ENCODE measurements at places on chromosomes 2 and 18.

GRCh38 chr2:40118622-40119021 is 333.3 kb downstream of the SLC8A1 start:
- no peak for DNase-seq

DNA sequence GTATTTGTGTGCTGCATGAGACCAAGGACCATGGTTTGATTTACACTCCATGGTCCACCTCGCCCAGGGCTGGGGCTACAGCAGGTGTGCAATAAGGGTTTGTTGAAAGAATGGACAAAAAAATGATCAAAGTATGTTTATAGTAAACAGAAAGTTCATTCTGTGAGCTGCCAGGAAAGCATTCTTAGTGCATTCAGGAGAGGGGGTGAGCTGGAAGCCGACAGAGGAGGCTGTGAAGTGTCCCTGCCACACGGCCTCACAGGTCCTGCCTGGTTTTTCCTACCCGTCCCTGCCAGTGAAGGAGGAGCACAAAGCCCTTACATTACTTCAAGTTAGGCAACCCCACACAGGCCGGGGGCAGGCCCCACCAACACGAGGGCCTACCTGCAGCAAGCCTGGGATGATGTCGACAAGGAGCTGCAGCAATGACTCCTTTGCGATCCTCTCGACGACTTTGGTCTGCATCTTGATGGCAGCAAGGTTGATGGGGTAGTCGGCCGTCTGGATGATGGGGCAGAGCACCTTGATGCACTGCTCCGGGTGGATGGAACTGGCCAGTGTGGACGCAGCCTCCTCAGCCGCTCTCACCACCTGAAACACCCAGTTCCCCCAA is 63.2 kb upstream of the TFCP2L1 start:
- no peak for DNase-seq

GRCh38 chr2:237729681-237730475 is 68.7 kb upstream of the RBM44 start:
- no peak for DNase-seq

- DNase-seq: no peak
Measured at GRCh38 chr2:112149194-112149593, 11.0 kb downstream of the FBLN7 start.

- no peak for DNase-seq
Measured at GRCh38 chr18:36419188-36419899, 121.8 kb downstream of the FHOD3 start.

DNA sequence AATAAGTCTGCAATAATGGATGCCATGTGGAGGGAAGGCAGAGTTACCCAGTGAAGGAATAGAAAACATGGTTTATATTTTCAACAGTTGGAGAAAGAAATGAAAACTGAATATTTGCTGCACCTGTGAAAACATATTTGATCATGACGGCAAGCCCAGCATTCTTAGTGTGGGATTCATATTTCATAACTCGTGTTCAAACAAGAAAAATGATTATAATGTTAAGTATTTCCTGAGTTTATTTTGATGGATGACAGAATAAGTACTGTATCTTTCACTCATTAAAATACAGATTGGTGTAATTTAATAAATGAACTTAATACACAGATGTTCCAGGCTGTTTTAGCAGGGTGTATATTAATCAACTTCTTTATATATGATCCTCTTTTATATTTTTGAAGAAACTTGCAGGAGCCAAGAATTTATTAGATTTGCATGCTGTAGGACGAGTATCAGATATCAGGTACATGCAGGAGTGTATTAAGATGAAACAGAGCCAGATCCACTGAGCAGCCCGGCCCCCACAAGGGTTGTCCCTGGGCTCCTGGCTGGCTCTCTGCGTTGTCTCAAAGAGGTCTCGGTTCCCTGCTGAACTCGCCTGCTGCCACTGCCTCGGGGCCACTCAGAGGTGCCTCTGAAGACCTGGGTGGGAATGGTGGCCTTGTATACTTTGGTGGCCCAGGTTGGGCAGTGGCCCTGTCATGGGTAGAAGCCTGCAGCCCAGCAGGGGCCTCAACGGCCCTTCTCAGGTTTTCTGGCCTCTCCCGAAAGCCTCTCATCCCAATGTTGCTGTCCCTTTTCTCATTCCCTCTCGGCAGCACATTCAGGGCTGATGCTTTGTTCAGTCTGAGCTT is 95.0 kb upstream of the LDAH start:
- DNase-seq: no peak

DNA sequence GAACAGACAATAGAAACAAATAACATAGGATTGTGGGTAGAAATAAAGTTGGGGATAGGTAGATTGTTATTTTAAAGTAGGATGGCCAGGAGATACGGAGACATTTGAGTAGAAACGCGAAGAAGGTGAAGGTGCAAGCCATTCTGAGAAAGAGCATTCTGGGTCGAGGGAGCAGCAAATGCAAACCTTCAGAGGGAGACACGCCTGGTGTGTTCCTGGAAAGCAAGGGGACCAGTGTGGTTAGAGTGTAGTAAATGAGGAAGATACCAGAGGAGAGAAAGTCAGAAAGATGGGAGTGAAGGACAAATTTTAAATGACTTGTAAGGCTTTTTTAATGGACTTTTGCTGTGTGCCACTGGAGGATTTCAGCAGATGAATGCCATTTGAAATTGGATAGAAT is 1.7 kb downstream of the CYP20A1 start:
- DNase-seq: no peak

DNA sequence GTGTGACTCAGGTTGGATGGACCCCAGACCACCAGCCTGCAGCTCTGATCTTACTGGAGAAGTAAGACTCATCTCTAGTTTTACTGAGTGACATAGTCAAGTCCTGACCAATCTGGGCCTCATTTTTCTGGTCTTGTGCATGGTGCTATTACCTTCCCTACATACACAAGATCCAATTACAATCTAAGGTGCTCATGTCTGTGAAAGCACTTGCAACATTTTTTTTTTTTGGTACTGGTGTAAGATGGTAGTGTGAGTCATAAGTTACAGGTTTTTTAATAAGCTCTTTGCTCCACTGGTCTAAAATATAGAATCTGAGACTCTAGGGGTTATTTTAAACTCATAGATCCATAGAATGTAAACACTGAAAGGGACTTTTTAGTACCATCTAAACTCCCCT is 117.3 kb upstream of the EFEMP1 start:
- DNase-seq: no peak

GRCh38 chr18:70022636-70023035 is 75.0 kb upstream of the CD226 start:
- no peak for DNase-seq

DNA sequence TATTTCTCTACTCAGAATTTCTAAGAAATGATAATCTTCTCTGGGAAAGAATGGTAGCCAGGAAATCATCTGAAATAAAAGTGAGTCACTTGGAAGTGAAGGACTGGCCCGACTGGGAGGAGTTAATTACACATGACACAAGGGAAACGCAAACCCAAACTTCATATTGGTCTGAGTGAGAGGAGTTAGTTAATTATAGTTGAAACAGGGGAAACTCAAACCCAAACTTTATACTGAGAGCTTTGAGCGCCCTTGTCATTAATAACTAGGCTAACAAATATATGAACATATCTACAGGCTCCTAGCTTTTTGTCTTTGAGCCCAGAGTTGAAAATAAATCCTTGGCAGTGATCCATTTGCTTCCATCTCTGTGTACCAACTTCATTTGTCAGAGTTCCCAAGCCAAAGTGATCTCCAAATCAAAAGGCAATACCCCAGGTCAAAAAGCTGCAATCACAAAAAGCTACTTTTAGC is 187.8 kb upstream of the COL3A1 start:
- no peak for DNase-seq

GRCh38 chr2:216298719-216299495 is 73.4 kb downstream of the MARCHF4 start:
- no peak for DNase-seq

DNA sequence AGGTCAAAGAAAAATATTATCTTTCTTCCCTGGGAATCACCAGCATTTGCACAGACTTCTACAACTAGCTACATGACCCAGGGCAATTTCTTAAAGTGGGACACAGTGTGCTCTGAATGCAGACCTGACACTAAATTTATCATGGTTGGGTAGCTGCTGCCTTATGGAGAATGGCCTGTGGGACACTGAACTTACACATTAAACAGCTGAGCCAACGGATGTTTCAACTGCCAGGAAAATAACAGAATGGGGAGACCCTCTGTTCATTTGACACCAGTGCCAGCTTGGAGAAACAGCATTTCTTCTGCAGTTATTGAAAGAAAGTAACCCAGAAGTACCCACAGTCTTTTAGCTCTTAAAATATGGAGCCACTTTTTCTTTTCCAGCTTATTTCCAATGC is 54.1 kb downstream of the SLC8A1 start:
- no peak for DNase-seq

DNA sequence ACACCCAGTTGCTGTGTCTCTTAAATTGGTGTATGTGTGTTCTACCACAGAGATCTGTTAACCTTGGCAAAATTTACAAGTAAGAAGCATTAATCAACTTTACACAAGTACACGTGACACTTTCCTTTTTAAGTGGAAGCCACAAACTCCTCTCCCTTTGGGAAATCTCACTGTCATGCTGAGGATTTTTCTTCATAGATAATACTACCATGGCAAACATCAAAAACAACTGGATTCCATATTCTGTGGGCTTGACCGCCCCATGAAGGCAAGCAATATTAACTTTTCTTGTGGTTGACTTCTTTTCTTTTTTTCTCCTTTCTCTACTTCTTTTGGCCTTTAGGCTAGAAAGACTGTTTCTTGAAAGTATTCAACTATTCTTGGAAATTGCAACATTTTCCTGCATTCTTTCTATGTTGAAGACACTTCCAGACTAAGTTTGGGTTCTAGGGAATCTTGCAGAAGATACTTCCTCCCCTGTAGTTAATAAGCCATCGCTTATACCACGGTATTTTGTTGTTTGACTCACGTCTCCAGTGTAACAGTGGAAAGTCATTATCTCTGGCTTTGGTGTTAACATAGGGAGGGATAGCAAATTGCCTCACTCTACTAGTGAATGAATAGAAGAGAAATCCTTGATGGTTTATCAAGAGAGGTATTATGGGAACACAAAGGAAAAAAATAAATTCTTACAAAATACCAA is 79.5 kb downstream of the SLC8A1 start:
- DNase-seq: no peak

GRCh38 chr18:50277942-50278341 is 3.4 kb downstream of the MBD1 start:
- DNase-seq: no peak

DNA sequence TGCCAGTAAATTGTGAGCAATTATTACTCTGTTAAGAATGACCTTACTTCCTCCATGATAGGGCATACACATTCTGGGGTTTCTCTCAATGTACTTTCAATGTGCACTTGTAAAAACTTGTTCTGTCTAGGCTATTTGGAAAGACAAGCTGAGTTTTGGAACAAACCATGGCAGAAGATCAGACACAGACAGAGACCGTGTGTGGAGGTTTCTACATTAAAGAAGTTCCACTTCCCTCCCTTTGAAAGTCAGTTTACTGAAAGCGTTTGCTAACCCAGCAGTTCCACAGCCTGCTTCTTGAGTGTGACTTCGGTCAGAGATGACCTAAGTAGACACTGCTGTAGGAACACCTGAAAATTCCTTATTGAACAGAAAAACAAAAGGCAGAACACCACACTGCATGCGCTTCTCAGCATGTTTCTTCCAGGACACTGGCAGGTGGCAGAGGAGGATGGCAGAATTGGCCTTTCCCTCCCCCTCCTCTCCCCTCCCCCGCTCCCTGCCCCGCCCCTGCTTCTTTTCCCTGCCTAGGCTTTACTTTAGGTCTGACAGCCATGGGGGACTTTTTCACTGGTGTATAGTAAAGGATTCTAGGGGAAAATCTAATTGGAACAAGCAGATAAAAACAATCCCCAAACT is 109.8 kb downstream of the NOL10 start:
- DNase-seq: no peak

GRCh38 chr2:240839152-240840143 is 19.4 kb upstream of the KIF1A start:
- no peak for DNase-seq

- no peak for DNase-seq
Measured at GRCh38 chr2:63027220-63027619, 23.4 kb upstream of the OTX1 start.

Data from posterior cingulate gyrus (tissue), 11 donors.